ENCODE measurements at places on chromosomes 11 and 22.

DNA sequence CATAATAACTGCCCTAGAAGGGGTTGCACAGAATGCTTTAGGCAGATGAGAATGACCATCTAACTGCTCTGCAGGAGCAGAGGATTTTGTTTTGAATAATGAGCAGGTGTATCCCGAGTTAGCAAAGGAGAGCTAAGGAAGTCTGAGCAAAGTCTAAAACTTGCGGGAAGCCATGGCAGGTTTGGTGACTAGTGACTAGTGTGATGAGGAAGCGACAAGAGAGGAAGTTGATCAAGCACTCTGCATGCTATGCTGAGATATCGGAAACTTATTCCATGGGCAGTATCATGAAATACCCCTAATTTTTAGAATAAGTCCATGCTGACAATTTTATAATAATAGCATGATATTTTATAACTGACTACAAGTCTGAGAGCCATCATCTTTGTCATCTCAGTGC, 12.9 kb downstream of the OLFML1 start:
- no peak for DNase-seq

GRCh38 chr11:116852261-116853031, 15.0 kb upstream of the APOA1 start:
- no peak for DNase-seq

DNA sequence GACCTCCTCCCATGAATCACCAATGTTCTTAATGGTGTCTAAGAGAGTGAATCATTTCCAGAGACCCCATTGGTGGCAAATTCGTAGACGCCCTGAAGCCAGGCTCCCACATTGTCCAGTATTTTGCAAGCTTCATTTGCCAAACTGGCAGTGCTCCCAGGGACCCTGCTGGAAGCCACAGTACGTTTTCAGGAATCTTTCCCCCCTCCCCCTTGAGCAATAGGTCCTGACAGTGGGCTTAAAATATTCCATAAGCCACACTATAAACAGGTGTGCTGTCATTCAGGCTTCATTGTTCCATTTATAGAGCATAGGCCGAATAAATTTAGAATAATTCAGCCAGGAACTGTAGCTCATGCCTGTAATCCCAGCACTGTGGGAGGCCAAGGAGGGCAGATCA, 125.3 kb downstream of the MORC2 start:
- no peak for DNase-seq

GRCh38 chr11:79439410-79439885, 1.4 kb downstream of the TENM4 start:
- no peak for DNase-seq

- no peak for DNase-seq
These were observed 32.7 kb downstream of the CD6 start for GRCh38 chr11:61004180-61004611.

- no peak for DNase-seq
These were observed 9.6 kb downstream of the PLEKHA7 start for GRCh38 chr11:17004486-17005148.

- no peak for DNase-seq
These were observed 962.1 kb downstream of the JRKL start for GRCh38 chr11:97351939-97352338.

- no peak for DNase-seq
These were observed 12.1 kb downstream of the LRFN4 start for GRCh38 chr11:66868726-66869566.

Measured in amygdala (tissue), 56 donors.